ENCODE measurements at places on chromosomes 6 and 20. TPM values are rescaled to one million over a fixed set of nuclear protein-coding genes. Genes with fewer than 3 reads are reported as not detected.

Gene HTR1B
- 0.63 TPM for polyA plus RNA-seq

Gene CPXM1
- 28.0 TPM for polyA plus RNA-seq

Gene LY6G6D
- not detected for polyA plus RNA-seq

Gene AIF1
- polyA plus RNA-seq: 24.5 TPM

Gene PPDPF
- polyA plus RNA-seq: 4.9 TPM

Gene ERVFRD-1
- polyA plus RNA-seq: 0.78 TPM

Gene BMP7
- 0.07 TPM for polyA plus RNA-seq

Gene MAP7
- polyA plus RNA-seq: 1.2 TPM

Gene CD24
- polyA plus RNA-seq: 0.86 TPM

Gene GRM1
- 0.02 TPM for polyA plus RNA-seq

Gene PI3
- not detected for polyA plus RNA-seq

Gene TRAM2
- polyA plus RNA-seq: 10.4 TPM

Gene CST5
- not detected for polyA plus RNA-seq

Gene FNDC11
- not detected for polyA plus RNA-seq

Gene CAPN11
- polyA plus RNA-seq: 0.38 TPM

Gene RNF144B
- polyA plus RNA-seq: 4.0 TPM

Gene MEP1A
- not detected for polyA plus RNA-seq

Gene FAM50B
- polyA plus RNA-seq: 8.1 TPM

Gene GJA10
- polyA plus RNA-seq: not detected

Gene PKHD1
- polyA plus RNA-seq: not detected

Gene PCSK2
- 6.7 TPM for polyA plus RNA-seq

Gene GNMT
- 1.1 TPM for polyA plus RNA-seq

Gene WFDC12
- not detected for polyA plus RNA-seq

Gene SLC22A16
- polyA plus RNA-seq: 0.63 TPM

Gene PTGIS
- polyA plus RNA-seq: 130 TPM

Gene CDSN
- not detected for polyA plus RNA-seq

Gene TINAG
- polyA plus RNA-seq: not detected

Gene CCN5
- polyA plus RNA-seq: 196 TPM

Gene SLC32A1
- not detected for polyA plus RNA-seq

Gene ULBP3
- polyA plus RNA-seq: 2.3 TPM

Gene RIN2
- polyA plus RNA-seq: 17.5 TPM

Gene KIF25
- 0.96 TPM for polyA plus RNA-seq

Gene DEFB124
- polyA plus RNA-seq: 0.82 TPM

Gene KCNG1
- polyA plus RNA-seq: 0.63 TPM

Gene PRL
- 0.58 TPM for polyA plus RNA-seq

Gene MYT1
- 0.07 TPM for polyA plus RNA-seq

Gene FANCE
- polyA plus RNA-seq: 5.3 TPM

Gene TAF4
- polyA plus RNA-seq: 14.2 TPM

Gene ANKRD66
- polyA plus RNA-seq: not detected

Gene TMC2
- polyA plus RNA-seq: 0.07 TPM

Gene OTOR
- not detected for polyA plus RNA-seq

Gene FAM83C
- polyA plus RNA-seq: not detected

Gene CCM2L
- polyA plus RNA-seq: 9.9 TPM

Gene CDH4
- polyA plus RNA-seq: 0.22 TPM

Gene PDE7B
- polyA plus RNA-seq: 14.9 TPM

Gene SLC17A3
- 0.35 TPM for polyA plus RNA-seq

Gene MYL9
- 269 TPM for polyA plus RNA-seq

Gene HCRTR2
- polyA plus RNA-seq: 0.04 TPM

Gene LPA
- polyA plus RNA-seq: 0.01 TPM

Gene SLC44A4
- polyA plus RNA-seq: 1.8 TPM

Gene LAMA4
- polyA plus RNA-seq: 32.3 TPM

Gene CST2
- polyA plus RNA-seq: 0.28 TPM

Gene CD40
- 35.7 TPM for polyA plus RNA-seq

Measured in ovary (tissue), 10 donors.